ENCODE measurements at places on chromosomes 1 and 21. TPM values are rescaled to one million over a fixed set of nuclear protein-coding genes. Genes with fewer than 3 reads are reported as not detected.
A peak's percentile ranks its signal among the peaks of the same experiment; 100 is the strongest.

DNA sequence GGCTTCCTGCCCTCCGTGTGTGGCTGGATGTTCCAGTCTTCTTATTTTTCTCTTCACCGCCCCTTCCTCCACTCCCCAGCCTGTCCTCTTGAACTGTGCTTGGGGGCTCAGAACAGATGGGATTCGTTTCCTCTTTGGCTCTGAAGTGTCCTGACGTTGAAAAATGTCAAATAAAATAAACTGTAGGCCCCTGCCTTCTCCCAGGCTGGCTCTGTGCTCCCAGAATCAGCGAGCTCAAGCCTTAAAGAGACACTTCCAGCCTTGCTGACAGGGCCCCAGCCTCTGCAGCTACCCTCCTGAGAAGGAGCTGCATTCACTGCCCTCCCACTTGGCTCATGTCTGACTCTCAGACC is 104.2 kb upstream of the IPO9 start:
- H3K4me1 ChIP-seq, result peaks cover 9% of the 10 kb centered on the region
- H3K27ac ChIP-seq, result no peak overlapping the region
- H3K4me3 ChIP-seq, result no peak overlapping the region
- no peaks in the 10 kb centered on the region for H3K27me3 ChIP-seq

DNA sequence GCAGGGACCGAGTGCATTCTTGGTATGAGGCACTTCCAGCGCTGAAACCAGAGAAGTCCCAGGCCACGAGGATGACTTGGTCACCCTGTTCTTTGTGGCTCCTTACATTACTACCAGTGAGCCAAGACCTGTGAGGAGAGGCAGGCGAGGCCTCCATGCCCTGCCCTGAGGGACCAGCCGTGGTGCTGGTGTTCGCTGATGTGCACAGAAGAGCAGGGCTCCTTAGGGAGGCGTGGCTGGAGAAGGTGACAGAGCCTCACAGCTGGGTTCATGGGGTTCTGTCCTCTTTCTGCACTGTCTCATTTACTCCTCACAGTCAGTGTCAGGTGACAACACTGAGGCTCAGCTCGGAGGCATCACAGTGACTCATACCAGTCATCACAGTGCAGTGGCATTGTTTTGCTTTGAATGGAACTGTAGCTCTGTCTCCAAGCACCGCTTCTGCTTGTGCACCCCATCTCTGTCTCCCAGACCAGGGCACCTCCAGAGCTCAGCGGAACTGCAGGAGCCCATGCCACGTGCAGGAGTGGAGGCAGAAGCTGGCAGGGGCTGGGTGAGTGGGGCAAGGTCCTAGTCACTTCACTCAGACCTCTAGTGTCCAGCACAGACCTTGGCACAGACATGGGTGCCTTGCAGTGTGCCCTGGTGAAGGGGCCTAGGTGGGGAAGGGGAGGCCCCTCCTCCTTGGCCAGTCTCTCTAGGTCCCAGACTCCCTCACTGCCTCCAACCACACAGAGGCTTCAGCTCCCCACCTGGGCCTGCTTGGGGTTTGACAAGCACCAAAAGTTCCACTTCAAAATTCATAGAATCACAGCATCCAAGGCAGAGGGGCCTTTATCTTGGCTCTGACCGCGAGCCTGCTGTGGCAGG is 310.9 kb downstream of the MATN1 start:
- no peak overlapping the region for H3K27ac ChIP-seq
- H3K36me3 ChIP-seq, result no peaks in the 10 kb centered on the region
- no peaks in the 10 kb centered on the region for H3K27me3 ChIP-seq
- H3K4me1 ChIP-seq, result no peaks in the 10 kb centered on the region
- DNase-seq, result no peak
- no peak overlapping the region for H3K4me3 ChIP-seq

DNA sequence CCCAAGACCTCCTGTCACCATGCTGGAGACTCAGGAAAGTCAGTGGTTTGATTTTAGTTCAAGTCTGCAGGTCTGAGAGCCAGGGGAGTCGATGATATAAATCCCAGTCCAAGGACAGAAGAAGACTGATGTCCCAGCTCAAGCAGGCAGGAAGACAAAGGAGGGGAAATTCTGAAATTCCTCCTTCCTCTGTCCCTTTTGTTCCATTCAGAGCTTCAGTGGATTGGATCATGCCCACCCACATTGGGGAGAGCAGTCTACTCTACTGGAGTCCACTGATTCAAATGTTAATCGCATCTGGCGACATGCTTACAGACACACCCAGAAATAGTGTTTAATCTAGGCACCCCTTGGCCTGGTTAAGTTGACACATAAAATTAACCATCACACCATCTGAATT is 7.2 kb upstream of the ADAMTS1 start:
- no peak overlapping the region for H3K4me3 ChIP-seq
- H3K4me1 ChIP-seq, result no peaks in the 10 kb centered on the region
- H3K27me3 ChIP-seq, result no peaks in the 10 kb centered on the region
- no peak overlapping the region for H3K27ac ChIP-seq

DNA sequence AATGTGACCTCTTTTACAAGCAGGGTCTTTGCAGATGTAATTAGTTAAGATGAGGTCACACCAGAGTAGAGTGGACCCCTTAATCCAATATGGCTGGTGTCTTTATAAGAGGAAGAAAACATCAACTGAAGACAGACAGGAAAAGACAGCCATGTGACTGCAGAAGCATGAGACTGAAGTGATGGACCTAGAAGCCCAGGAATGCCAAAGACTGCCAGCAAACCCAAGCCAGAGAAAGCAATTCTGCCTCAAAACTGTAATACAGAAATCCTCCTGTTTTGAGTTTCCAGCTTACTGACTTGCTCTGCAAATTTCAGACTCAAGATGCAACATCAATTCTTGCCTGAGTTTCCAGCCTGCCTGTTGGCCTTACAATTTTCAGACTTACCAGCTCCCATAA is 17.3 kb downstream of the ENAH start:
- H3K36me3 ChIP-seq, result peaks cover 3% of the 10 kb centered on the region
- no peak for DNase-seq
- H3K27me3 ChIP-seq, result no peaks in the 10 kb centered on the region
- peaks cover 7% of the 10 kb centered on the region for H3K4me1 ChIP-seq
- no peak overlapping the region for H3K27ac ChIP-seq

- peaks cover 22% of the 10 kb centered on the region for H3K27me3 ChIP-seq
- DNase-seq, result no peak
- H3K4me1 ChIP-seq, result peaks cover 6% of the 10 kb centered on the region
- no peak overlapping the region for H3K27ac ChIP-seq
- no peak overlapping the region for H3K4me3 ChIP-seq
Observed at GRCh38 chr1:31614414-31615005, 3.0 kb upstream of the HCRTR1 start.

DNA sequence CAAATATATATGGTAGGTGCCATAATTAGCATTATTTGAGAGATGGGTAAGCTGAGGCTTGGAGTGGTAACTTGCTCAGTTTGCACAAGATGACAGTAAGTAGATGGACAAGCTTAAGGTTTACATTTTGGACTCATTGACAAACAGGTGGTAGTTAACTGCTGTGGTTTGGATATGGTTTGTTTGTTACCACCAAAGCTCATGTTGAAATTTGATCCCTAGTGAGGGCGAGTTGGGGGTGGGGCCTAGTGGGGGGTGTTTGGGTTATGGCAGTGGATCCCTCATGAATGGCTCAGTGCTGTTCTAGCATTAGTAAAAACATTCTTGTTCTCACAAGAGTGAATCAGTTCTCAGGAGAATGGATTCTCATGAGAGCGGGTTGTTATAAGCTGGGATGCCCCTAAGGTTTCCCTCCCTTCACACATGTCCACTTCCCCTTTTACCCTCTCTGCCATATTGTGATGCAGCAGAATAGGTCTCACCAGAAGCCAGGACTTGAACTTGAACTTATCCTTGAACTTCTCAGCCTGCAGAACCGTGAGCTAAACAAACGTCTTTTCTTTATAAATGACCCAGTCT is 6.6 kb upstream of the PRRX1 start:
- peaks cover 53% of the 10 kb centered on the region for H3K27me3 ChIP-seq
- H3K4me3 ChIP-seq, result no peak overlapping the region
- no peak for DNase-seq
- H3K4me1 ChIP-seq, result peaks cover 3% of the 10 kb centered on the region

DNA sequence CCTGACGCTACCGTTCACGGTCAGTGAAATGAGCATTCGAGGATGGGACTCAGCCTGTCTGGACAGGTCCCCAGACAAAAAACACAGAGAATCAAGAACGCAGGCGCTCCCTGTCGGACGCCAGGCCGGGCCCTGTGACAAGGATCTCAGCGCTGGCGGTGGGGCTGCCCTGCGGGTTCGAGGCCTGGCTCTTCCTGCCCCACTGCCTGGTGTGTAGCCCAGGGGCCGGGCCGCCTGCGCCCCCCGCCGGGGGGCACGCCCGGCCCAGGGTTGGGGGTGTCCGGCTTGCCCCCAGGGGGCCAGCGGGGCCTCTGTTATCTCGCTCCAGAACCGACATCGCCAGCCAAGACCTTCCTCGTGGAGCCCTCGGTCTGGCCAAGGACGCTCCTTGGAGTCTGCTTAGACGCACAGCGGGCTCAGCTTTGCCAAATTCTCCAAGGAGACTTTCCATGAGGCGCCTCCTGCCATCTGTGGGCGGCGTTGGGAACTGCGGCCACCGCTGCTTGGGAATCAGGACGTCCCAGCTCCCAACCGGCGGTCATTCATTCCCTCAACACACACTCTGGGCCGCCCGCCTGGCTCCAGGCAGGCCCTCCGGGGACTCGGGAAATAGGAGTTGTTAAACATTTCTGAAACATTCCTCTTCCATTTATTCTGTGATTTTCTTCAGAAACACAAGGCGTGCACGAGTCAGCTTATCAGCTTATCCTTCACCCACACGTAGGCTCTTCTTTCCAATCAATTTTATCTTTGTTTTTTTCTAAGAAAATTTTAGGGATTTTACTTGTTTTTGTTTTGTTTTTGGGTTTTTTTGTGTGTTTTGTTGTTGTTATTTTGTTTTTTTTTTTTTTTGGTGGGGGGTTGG is 11.3 kb upstream of the RIPK4 start:
- H3K4me1 ChIP-seq, result peaks cover 28% of the 10 kb centered on the region
- H3K4me3 ChIP-seq, result no peak overlapping the region
- no peak overlapping the region for H3K27ac ChIP-seq
- no peaks in the 10 kb centered on the region for H3K36me3 ChIP-seq
- DNase-seq, result peak; percentile 63
- H3K27me3 ChIP-seq, result peaks cover 10% of the 10 kb centered on the region

DNA sequence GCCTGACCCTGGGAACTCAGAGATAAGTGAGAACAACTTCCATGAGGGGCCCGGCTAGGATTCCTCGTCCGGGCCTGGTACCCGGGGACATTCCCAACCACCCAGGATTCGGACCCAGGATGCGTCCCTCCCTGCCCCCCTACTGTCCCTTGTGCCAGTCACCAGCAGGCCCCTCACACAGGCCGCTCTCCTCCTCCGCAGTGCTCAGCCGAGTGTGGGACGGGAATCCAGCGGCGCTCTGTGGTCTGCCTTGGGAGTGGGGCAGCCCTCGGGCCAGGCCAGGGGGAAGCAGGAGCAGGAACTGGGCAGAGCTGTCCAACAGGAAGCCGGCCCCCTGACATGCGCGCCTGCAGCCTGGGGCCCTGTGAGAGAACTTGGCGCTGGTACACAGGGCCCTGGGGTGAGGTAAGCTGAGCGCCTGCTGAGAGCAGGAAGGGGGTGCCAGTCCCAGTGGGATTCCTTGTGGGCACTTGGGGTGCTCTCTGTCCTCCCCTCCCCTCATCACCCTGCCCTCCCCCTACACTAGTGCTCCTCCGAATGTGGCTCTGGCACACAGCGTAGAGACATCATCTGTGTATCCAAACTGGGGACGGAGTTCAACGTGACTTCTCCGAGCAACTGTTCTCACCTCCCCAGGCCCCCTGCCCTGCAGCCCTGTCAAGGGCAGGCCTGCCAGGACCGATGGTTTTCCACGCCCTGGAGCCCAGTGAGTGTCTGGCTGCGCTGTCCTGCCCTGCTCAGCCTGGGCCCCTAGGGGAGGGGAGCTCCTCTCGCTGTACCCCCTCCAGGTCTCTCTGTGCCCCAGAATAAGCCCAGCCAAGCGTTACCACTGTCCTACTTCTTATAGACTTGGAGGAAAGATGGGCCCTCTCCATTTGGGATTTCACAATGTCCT is 9.8 kb downstream of the ADAMTSL4 start:
- H3K27ac ChIP-seq, result no peak overlapping the region
- H3K36me3 ChIP-seq, result peaks cover 6% of the 10 kb centered on the region
- no peaks in the 10 kb centered on the region for H3K27me3 ChIP-seq
- no peak for DNase-seq
- H3K4me3 ChIP-seq, result no peak overlapping the region

- no peaks in the 10 kb centered on the region for H3K36me3 ChIP-seq
- no peak for DNase-seq
- no peak overlapping the region for H3K27ac ChIP-seq
- no peak overlapping the region for H3K4me3 ChIP-seq
- peaks cover 7% of the 10 kb centered on the region for H3K4me1 ChIP-seq
Observed at GRCh38 chr1:172378109-172378760, 42.2 kb upstream of the C1orf105 start.

GRCh38 chr1:19384113-19384512 is 72.0 kb downstream of the SLC66A1 start:
- DNase-seq, result peak; percentile 84
- peaks cover 28% of the 10 kb centered on the region for H3K36me3 ChIP-seq

DNA sequence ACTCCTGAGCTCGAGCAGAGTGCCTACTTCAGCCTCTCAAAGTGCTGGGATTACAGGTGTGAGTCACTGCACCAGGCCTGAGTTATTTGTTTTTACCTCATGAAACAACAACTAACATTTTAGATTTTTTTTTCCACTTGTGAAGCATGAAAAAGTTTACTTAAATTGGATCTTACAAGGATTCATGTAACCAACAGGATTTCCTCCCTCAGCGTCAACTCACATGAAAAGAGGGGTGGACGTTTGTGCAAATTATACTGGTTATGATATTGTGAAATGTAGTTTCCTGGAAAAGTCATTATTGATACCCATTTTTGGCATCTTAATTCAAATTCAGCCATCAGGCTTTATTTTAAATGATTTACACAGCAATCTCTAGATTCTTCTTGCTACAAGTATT is 6.5 kb downstream of the CNST start:
- no peaks in the 10 kb centered on the region for H3K36me3 ChIP-seq
- no peak overlapping the region for H3K4me3 ChIP-seq
- no peak for DNase-seq
- H3K4me1 ChIP-seq, result no peaks in the 10 kb centered on the region

Gene MIS18A
- polyA plus RNA-seq, result 15.4 TPM

Gene LCE1A
- not detected for polyA plus RNA-seq

Gene SLC45A1
- 2.0 TPM for polyA plus RNA-seq

Gene DRAM2
- 78.5 TPM for polyA plus RNA-seq

Gene AGPAT3
- 83.0 TPM for polyA plus RNA-seq

Gene TNFSF18
- 0.18 TPM for polyA plus RNA-seq

Data from large intestine (tissue), 12 donors.